Left ventricle myocardium inferior (tissue), 1 donor: ENCODE measurements at places on chromosomes 5 and 9. TPM values are rescaled to one million over a fixed set of nuclear protein-coding genes. Genes with fewer than 3 reads are reported as not detected.
A peak's percentile ranks its signal among the peaks of the same experiment; 100 is the strongest.

GRCh38 chr5:1113332-1113690 lies 1.4 kb upstream of the SLC12A7 start:
- DNase-seq, result no peak

DNA sequence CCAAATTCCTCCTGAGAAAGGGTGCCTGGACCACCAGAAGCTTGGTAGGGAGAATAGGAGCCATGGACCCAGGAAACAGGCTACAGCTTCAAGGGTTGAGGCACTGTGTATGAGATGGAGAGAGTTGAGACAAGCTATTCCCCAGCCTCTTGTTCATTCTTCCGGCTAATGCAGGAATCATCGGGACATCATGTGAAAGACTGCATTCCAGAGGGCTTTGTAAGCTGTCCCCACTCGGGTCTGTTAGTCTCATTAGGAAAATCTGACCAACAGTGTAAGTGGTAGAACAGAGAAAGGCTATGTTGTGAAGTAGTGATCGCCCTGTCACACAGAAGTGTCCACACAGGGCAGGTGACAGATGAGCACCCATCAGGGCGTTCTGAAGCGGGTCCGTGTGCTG lies 81.4 kb downstream of the GABBR2 start:
- DNase-seq, result no peak

- DNase-seq, result no peak
These were observed 15.9 kb downstream of the HSPB3 start for GRCh38 chr5:54471398-54471797.

- DNase-seq, result no peak
These were observed 158.3 kb downstream of the GIN1 start for GRCh38 chr5:102961671-102962070.

- no peak for DNase-seq
These were observed 4.6 kb downstream of the NIPAL4 start for GRCh38 chr5:157464519-157465171.

GRCh38 chr9:135087489-135087792 lies at the start of gene OLFM1:
OLFM1 (plus strand) TSS chr9:135087668; CDS start chr9:135087990, 322 bp downstream.
- peak; percentile 79 for DNase-seq

DNA sequence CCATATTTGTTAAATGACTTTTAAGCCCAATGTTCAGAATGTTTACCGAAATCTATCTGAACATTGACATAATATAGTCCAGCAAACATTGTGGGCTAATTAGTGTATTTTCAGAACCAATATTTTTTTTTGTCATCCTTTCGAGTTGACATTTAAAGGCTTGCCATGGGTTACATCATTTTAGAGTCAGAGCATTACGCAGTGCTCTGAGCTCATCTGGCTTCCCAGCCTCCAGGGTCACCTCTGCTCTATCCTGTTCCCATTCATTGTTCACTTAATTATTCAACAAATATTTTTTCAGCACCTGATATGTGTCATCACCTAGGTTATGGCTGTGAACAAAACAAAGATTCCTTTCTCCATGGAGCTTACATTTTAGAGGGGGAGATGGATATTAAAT lies 80.2 kb downstream of the SREK1 start:
- DNase-seq, result no peak

DNA sequence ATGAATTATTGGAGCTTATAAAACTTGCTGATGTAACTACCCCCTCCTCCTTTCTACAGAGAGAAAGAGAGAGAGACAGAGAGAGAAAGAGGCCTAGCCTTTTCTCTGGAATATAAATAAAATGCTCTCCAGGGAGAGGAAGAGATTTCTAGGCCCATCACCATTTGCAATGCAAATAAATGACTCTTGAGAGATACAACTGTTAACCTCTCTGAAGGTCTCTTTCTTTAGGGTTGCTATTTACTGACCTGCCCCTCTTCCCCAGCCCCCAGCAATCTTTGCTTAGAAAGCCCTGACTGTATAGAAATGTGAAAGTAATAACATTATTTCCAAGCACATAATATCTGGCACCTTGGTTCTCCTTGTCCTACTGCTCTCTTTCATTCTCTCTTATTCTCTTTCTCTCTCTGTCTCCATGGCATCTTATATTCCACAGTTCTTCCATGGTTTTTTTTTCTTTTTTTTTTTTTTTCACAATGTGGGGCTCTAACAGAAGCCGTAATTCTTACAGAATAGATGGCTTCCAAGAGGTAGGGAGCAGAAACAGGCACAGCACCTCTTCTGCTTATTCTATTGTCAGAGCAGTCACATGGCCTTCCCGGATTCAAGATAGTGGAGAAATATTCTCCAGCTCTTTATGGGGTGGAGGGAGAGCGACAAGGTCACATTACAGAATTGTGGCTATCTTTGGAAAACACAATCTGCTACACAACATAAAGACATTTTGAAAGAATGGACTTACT lies 1087.9 kb upstream of the NUDT12 start:
- no peak for DNase-seq

- DNase-seq, result no peak
These were observed 276.7 kb upstream of the TMEM161B start for GRCh38 chr5:88545338-88545737.

GRCh38 chr9:14251154-14252071 lies 62.5 kb downstream of the NFIB start:
- peak; percentile 87 for DNase-seq

GRCh38 chr5:31197183-31197582 lies 3.7 kb downstream of the CDH6 start:
- no peak for DNase-seq

Gene CCNG1
- 80.8 TPM for total RNA-seq

Gene PCDHA5
- total RNA-seq, result not detected

Gene PROB1
- 46.3 TPM for total RNA-seq

Gene NTRK2
- 3.8 TPM for total RNA-seq

Gene DENND1A
- 12.2 TPM for total RNA-seq

Gene ADGRV1
- total RNA-seq, result not detected

Gene TMEM245
- 97.4 TPM for total RNA-seq

Gene ICE1
- total RNA-seq, result 17.5 TPM
